ENCODE measurements at places on chromosomes 16 and 17.

DNA sequence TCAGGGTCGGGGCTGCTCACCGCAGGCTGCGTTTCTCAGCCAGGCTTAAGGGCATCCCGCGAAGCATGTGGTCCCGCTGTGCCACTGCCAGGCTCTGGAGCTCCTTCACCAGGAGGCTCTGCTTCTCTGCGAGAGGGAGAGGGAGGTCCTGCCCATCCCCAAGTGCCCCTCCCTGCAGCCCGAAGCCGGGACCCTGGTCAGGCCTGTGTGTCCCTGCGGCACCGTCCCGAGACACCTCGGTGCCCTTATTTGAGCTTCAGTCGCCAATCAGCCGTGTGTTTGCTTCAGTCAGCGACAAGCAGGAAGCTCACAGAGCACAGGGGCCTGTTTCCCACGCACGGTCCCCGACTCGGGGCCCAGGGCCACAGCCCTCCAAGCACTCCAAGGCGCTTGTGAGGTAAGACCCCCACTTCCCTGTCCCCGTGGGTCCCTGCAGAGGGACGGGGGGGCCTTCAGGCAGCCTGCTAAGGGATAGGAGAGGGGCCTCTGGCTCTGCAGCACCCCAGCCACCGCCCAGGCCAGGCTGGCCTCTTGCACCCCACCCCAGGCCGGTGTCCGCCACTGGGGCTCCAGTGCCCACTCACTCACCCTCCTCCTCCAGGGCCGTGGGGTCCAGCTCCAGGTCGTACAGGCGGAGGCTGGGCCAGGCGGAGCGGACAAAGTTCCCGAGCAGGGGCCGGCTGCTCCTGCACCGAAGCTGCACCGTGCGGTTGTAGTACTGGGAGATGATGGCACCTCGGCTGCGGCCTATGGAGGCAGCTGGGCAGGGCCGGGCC lies 3.2 kb downstream of the TMC6 start:
- no peak for DNase-seq

DNA sequence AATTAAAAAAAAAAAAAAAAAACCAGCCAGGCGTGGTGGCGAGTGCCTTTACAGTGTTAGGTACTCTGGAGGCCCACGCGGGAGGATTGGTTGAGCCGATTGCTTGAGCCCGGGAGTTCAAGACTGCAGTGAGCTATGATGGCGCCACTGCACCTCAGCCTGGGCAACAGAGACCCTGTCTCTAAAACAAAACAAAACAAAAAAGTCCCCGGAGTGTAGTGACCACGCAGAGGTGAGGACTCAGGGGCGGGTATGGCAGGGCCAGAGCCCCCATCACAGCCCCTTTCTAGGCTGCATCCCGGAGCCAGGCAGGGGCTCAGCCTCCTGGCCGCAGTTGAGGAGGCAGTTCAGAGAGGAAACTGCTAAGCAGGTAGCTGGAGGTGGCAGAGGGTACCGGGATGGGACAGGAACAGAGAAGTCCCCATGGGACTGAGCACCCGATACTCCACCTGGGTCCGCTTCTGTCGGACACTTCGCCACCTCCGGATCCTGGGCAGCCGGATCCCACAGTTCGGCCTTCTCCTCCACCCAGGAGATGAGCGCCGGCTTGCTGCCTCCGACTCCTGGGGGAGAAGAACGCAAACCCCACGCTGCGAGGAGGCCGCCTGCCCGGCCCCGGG lies 800 bp downstream of the ZNF747 start:
- no peak for DNase-seq

GRCh38 chr17:81120695-81121621 lies 44.3 kb upstream of the PVALEF start:
- DNase-seq: no peak

GRCh38 chr16:35752773-35753558 lies 2293.6 kb downstream of the TP53TG3F start:
- DNase-seq: no peak

DNA sequence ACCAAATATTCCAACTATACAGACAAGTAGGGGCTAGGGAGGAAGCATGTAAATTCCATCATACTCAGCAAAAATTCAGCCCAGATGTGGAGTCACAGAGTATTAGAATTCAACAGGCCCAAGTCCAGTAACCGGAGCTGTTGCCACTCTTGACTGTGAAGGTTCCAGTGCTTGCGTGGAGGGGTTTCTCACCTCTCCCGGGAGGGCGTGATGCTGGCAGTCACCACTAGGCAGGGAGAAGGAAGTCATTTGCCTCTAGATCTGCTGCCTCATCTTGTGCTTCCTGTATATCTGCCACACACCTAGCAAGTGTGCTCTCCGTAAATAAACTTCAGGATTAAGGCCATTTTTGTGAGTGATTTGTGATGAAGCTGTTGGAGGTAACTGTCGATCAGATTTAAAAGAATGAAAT lies 1.0 kb upstream of the CKLF start:
- peak; percentile 78 for DNase-seq

DNA sequence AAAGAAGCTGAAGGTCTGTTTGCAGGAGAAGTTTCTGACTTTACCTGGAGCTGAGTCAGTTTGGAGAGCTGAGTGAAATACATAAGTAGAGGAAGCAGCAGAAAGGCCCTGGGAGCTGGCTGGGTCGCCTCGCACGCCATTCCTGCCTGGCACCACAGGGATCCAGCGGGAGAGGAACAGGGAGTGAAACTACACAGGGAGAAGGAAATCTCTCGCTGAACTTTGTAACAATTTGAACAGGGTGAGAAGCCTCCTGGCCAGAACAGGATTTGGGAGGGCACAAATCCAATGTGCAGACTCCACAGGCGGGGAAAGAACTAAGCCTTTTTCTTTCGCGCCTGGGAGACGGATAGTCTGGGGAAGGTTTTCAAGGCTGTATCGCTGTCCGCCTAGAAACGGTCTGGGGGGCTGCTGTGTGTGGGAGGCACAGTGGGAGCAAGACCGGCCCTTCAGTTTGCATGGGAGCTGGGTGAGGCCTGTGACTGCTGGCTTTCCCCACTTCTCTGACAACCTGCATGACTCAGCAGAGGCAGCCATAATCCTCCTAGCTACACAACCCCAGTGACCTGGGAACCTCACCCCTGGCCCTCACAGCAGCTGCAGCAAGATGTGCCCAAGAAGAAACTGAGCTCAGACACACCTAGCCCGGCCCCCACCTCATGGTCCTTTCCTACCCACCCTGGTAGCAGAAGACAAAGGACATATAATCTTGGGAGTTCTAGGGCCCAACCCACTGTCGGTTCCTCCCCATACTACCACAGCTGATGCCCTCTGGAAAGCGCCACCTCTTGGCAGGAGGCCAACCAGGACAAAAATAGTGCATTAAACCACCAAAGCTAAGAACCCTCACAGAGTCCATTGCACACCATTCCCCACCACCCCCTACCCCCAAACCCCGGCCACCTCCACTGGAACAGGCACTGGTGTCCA lies 778.6 kb downstream of the KCNJ2 start:
- no peak for DNase-seq

DNA sequence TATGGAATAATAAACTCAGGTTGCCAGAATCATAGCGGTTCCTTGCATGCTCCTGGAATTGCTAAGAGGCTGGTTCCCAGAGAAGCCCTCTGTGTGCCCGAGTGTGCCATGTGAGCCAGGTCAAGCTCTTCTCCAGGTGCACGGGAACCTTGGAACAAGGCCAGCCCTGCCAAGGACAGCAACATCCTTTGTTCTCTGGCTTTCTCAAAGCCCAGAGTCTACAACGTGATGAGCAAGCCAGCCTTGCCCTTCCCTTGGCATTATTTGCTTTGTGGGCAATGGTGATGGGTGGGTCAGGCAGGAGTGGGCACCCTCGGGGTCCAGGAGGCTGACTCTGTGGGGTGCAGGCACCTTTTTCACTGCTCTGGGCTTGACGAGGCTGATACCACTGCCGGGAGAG lies 14.2 kb upstream of the SEC14L1 start:
- DNase-seq: no peak

DNA sequence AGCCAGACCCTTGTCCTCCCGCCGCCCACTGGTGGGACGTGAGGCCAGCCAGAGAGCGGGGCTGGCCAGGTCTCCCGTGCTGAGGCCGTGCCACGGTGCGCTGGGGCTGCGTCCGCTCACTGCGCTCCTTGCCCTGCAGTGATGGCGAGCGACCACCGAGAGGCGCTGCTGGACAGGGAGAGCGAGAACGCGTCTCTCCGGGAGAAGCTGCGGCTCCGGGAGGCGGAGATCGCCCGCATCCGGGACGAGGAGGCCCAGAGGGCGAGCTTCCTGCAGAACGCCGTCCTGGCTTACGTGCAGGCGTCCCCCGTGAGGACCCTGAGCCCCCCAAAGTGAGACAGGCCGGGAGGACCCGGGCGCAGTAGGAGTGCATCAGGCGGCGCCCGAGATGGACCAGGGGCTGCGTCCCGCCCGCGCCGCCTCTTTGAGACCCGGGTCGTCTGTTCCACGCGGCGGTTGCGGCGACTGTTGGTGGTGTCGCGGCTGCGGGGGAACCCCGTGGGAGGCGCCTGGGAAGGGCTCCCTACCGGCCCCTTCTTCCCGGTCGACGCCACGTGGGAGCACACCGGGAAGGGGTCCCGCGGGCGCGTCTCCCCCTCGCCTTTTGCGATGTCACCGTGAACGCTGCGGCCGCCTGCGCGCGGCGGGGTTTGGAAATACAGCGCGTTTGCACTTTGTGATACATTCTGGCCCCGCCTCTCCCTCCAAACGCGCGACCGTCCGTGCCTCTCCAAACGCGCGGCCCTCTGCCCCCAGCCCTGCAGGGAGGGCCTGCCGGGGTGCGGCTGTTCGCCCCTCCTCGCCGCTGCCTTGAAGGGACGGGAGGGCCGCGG lies 792 bp upstream of the RAC3 start:
- peak; percentile 65 for DNase-seq

- no peak for DNase-seq
Measured at GRCh38 chr17:78771758-78772382, 10.2 kb downstream of the CYTH1 start.

DNA sequence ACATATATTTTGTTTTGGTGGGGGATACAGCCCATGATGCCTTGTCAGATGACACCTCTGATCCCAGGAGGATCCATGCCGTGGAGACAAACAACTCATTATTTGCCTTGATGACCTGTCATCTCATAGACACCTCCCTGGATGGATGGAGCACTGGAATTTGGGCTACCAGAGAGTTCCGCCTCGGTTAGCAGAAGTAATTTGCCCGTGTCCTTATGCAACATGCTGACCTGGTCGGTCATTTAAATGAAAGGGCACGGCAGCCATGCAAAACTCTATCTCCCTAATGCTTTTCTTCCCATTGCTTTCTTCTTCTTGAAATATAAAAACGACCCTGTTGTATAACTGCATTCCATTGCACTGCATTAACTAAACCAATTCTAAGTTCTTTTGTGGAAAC lies 145.3 kb downstream of the GRIN2A start:
- DNase-seq: no peak

- no peak for DNase-seq
Measured at GRCh38 chr17:37770631-37771518, 26.0 kb upstream of the HNF1B start.

DNA sequence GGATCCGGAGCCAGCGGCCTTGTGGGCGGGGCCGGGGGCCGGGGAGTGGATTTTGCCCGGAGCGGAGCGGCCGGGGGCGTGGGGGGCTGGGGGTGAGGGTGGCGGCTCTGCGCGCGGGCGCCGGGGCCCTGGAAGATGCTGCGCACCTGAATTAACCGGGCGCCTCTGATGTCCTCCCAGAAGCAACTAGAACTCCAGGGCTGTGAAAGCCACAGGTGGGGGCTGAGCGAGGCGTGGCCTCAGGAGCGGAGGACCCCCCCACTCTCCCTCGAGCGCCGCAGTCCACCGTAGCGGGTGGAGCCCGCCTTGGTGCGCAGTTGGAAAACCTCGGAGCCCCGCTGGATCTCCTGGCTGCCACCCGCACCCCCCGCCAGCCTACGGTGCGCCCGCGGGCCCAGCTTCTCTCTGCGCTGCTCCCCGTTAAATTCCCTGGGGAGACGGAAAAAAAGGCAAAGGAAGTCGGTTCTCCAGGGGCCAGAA lies 549 bp downstream of the SLC26A11 start:
- DNase-seq: no peak

DNA sequence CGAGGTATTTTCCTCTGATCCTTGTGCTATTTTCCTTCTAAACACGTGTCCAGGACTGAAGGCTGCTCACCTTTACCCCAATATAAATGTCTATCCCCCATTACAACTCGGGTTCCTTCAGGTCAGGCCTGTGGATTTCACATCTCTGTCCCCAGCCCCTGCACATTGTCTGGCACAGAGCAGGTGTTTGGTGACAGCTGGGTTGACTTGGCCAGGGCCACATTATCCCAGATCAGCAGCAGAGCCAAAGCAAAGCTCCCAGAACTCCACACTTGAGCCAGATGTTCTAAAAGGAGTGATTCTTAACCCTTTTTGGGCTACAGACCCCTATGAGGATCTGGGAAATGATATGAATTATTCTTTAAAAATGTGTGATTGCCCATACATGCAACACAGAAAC lies 18.0 kb upstream of the SPATA32 start:
- no peak for DNase-seq

DNA sequence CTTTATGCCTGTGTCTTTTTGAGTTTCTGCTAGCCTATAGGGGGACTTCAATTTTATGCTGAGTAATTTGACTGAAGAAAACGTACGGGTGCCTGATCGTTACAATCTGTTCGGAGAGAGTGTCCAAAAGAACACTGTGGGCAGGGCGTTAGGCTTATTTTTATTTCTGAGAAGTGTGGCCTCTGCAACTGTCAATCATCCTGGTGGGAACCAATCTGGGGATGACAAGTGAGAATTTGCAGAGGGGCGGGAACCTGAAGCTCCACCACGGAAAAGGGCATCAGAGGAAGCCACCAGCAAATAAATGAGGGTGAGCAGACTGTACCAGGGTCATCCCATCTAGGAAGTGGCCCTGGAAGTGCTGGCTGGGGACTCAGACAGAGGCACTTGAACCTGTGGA lies 12.0 kb upstream of the CDYL2 start:
- DNase-seq: no peak

DNA sequence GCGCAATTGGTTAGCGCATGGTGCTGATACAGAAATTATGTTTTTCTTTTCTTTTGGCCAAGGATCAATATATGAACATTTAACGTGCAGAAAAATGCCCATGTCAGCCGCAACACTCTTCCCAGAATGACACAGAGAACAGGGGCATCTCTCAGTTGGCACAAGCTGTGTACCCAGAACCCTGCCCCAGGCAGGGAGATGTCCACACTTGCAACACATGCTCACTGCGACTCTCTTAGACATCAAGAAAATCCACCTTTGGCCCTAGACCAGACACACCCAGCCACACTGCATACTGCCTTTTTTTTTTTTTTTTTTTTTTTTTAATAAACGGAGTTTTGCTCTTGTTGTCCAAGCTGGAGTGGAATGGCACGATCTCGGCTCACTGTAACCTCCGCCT lies 17.0 kb downstream of the PITPNA start:
- no peak for DNase-seq

DNA sequence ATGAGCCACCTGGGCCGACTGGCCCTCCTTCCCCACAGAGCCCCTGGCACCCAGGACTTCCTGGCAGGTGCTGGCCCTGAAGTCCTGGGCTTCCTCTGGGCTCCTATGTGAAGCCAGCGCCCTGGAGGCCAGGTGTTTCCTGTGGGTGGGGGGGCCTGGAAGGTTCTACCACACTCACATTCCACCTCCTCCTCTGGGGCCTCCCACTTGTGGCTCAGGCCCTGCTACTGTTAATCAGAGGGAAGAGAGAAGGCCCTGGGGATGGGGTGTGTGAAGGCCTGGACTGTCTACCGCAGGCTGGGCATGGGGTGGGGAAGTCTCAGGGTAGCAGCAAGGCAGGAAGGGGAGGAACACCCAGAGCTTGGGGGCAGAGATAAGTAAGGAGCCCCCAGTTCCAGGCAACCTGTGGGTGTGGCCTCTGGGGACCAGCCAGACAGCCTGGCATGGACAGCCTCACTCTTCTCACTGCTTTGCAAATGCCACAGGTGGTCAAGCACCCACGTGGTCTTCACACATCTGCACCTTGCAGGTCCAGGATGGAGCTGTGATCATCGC lies 111.9 kb upstream of the TNRC6C start:
- DNase-seq: no peak

- no peak for DNase-seq
Measured at GRCh38 chr17:82915010-82915756, 75.4 kb upstream of the ZNF750 start.
